Endothelial cell (in vitro differentiated cells): ENCODE measurements at places on chromosomes 2 and 18.

DNA sequence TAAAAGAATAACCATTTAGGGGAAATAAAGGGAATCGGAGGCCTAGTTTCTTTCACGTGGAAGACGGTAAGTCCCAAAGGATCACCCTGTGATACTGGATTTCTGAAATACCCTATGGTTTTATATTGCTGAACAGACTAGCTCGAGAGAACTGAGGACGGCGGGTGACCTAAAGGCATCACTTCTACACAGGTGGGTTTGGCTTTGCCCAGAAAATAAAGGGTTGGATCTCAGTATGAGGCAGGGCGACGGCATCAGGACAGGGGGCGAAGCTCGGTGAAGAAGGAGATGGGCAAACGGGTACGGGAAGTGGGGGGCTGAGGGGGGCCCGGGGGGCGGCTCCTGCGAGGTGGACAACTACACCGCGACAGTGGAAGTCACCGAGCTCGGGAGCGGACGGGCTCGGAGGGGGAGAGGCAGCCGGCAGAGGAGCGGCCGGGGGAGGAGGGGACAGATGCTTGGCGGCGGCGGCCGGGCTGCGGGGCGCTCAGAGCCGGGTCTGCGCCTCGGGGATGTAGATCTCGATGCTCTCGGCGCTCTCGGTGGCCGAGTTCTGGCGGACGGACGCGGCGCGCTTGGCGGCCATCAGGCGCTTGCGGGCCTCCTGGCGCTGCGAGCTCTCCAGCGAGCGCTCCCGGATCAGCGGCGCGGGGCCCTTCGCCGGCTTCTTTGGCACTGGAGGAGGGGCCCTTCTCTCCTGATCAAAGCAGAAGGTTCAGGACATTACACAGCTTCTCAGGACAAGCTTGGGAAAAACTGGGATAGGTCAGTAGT, 48.9 kb downstream of the TGIF1 start:
- H3K27me3 ChIP-seq, result peaks cover 3% of the 10 kb centered on the region
- H3K36me3 ChIP-seq, result no peaks in the 10 kb centered on the region
- peak; percentile 58 for DNase-seq
- H3K4me3 ChIP-seq, result peak overlapping the region; percentile 83

DNA sequence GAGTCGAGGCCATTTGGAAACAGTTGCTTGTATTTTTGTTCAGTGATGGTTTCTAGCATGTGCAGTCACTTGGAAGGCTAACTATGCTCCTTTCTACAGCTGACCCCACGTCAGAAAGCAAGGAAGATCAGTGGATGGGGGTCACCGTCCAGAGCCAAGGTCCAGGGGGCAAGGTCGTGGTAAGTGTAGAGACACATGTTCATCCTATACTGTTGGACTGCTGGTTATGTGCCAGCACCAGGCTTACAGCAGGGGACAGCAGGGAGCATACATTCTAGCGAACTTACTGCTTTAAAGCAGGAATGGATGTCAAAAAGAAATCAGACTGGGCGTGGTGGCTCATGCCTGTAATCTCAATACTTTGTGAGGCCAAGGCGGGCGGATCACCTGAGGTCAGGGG, 40.0 kb downstream of the ITGA6 start:
- peaks cover 5% of the 10 kb centered on the region for H3K27me3 ChIP-seq
- no peak overlapping the region for H3K4me3 ChIP-seq
- no peak for DNase-seq

GRCh38 chr18:76823587-76824011, 1.2 kb downstream of the ZNF236 start:
- DNase-seq, result peak; percentile 68
- peaks cover 18% of the 10 kb centered on the region for H3K27me3 ChIP-seq
- H3K4me1 ChIP-seq, result peaks cover 16% of the 10 kb centered on the region
- peak overlapping the region; percentile 85 for H3K27ac ChIP-seq
- peaks cover 7% of the 10 kb centered on the region for H3K36me3 ChIP-seq

DNA sequence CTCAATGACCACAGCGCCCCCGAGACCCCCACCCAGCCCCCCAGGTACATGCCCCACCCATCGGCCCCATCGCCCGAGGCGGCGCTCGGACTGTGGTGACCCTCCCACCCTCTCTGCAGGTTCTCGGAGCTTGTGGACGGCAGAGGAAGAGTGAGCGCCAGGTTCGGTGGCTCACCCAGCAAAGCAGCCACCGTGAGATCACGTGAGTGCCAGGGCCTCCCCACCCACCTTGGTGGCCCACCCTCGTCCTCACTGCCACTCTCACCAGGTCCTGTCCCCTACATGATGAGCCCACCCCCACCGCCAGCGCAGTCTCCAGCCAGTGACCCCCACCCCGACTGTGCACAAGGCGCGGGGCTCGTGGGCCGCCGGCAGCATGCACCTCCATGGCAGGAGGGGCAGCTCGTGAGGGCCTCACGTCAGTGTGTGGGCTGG, 30.4 kb downstream of the MTERF4 start:
- H3K27me3 ChIP-seq, result peaks cover 8% of the 10 kb centered on the region
- H3K27ac ChIP-seq, result no peak overlapping the region
- peaks cover 9% of the 10 kb centered on the region for H3K36me3 ChIP-seq
- no peak overlapping the region for H3K4me3 ChIP-seq
- H3K4me1 ChIP-seq, result no peaks in the 10 kb centered on the region
- no peak for DNase-seq

GRCh38 chr2:97885841-97886240, 109.9 kb downstream of the TMEM131 start:
- H3K36me3 ChIP-seq, result peaks cover 30% of the 10 kb centered on the region
- no peak for DNase-seq
- peak overlapping the region; percentile 66 for H3K4me3 ChIP-seq
- H3K4me1 ChIP-seq, result peaks cover 6% of the 10 kb centered on the region
- peaks cover 1% of the 10 kb centered on the region for H3K27me3 ChIP-seq

DNA sequence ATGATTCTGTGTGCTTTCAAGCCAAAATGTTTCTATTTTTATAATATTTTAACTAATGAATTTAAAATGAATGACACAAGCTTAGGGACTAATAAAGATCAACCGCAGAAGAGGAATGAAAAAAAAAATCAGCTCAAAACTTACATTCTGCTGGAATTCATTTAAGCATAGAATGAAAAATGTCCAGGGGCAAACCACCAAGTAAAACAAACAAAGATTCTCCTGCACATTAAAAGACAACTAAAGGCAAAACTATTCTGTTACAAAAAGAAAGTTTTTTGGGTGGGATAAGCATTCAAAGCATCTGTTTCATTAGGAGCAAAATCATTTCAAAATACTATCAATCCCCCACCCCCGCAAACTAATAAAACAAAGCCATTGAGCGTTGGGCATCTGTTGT, 99.3 kb upstream of the SOX11 start:
- H3K4me1 ChIP-seq, result peaks cover 9% of the 10 kb centered on the region
- H3K27ac ChIP-seq, result no peak overlapping the region

GRCh38 chr18:31710826-31711225, 26.4 kb upstream of the B4GALT6 start:
- no peak overlapping the region for H3K4me3 ChIP-seq
- no peak for DNase-seq
- H3K27ac ChIP-seq, result no peak overlapping the region
- no peaks in the 10 kb centered on the region for H3K27me3 ChIP-seq
- no peaks in the 10 kb centered on the region for H3K36me3 ChIP-seq

- peaks cover 3% of the 10 kb centered on the region for H3K27me3 ChIP-seq
- peak overlapping the region; percentile 1 for H3K27ac ChIP-seq
- H3K4me3 ChIP-seq, result no peak overlapping the region
These were observed 8.1 kb downstream of the METTL21A start for GRCh38 chr2:207617011-207617671.

- DNase-seq, result no peak
- H3K36me3 ChIP-seq, result no peaks in the 10 kb centered on the region
- no peak overlapping the region for H3K4me3 ChIP-seq
These were observed 161.6 kb downstream of the CTIF start for GRCh38 chr18:48700446-48700845.

DNA sequence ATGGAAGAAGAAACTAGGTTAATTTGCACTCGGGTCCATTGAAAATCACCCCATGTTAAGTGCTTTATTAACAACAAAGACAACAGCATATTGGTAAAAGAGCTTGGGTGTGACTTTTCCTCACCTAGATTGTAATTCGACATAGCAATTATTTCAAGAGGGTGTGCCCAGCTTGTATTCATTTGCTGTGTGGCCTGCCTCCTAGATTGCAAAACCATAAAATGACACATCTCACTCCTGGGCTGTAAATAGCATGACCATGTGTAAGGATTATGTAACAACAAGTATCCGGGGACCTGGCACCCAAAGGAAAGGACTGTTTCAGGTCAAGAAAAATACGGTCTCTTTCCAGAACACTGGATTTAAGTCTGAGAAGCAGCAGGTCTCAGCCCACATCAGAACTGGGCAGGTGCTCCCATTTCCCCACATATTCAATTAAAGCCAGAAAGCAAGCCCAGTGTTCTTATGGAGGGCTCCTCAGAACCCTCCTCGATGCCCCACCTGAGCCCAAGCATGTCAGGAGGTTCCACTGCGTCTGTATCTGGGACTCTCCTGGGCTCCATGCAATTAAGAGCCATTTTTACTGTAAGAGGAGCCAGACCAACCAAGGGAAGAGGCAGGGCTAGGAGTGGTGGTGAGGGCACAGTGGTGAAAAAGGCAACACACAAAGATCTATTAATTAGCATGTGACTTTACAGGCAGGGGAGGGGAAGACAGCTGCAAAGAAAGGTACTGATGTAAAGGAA, 39.2 kb downstream of the MREG start:
- no peak overlapping the region for H3K4me3 ChIP-seq
- no peak overlapping the region for H3K27ac ChIP-seq

GRCh38 chr2:96847586-96847985, 3.8 kb upstream of the ANKRD23 start:
- peaks cover 14% of the 10 kb centered on the region for H3K36me3 ChIP-seq
- H3K27me3 ChIP-seq, result peaks cover 3% of the 10 kb centered on the region
- no peak for DNase-seq
- H3K4me1 ChIP-seq, result peaks cover 5% of the 10 kb centered on the region
- no peak overlapping the region for H3K27ac ChIP-seq

- H3K27me3 ChIP-seq, result no peaks in the 10 kb centered on the region
- no peak overlapping the region for H3K4me3 ChIP-seq
- no peak for DNase-seq
- peak overlapping the region; percentile 13 for H3K27ac ChIP-seq
These were observed 223.8 kb upstream of the SPRED2 start for GRCh38 chr2:65656160-65656718.

GRCh38 chr2:188159484-188159883, 132.2 kb upstream of the GULP1 start:
- H3K27me3 ChIP-seq, result no peaks in the 10 kb centered on the region
- no peak for DNase-seq
- no peak overlapping the region for H3K4me3 ChIP-seq
- H3K36me3 ChIP-seq, result no peaks in the 10 kb centered on the region
- no peaks in the 10 kb centered on the region for H3K4me1 ChIP-seq
- H3K27ac ChIP-seq, result no peak overlapping the region

DNA sequence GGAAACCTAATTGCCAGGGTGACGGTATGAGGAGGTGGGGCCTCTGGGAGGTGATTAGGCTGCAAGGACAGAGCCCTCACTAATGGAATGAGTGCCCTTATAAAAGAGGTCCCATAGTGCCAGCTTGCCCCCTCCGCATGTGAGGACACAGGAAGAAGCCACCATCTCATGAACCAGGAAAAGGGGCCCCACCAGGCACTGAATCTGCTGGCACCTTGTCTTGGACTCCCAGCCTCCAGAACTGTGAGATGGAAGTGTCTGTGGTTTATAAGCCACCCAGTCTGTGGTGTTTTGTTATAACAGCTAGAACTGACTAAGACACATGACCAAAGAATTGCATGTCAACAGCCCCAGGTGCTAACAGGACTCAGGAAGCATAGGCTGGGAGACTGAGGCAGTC, 214.3 kb downstream of the MGAT5 start:
- no peak for DNase-seq
- H3K27me3 ChIP-seq, result peaks cover 8% of the 10 kb centered on the region
- H3K4me3 ChIP-seq, result no peak overlapping the region
- H3K36me3 ChIP-seq, result peaks cover 23% of the 10 kb centered on the region
- H3K27ac ChIP-seq, result no peak overlapping the region

GRCh38 chr18:57422313-57422872, 12.8 kb upstream of the ONECUT2 start:
- no peak overlapping the region for H3K27ac ChIP-seq
- no peak overlapping the region for H3K4me3 ChIP-seq
- no peaks in the 10 kb centered on the region for H3K36me3 ChIP-seq
- DNase-seq, result no peak
- peaks cover 6% of the 10 kb centered on the region for H3K27me3 ChIP-seq
- no peaks in the 10 kb centered on the region for H3K4me1 ChIP-seq

DNA sequence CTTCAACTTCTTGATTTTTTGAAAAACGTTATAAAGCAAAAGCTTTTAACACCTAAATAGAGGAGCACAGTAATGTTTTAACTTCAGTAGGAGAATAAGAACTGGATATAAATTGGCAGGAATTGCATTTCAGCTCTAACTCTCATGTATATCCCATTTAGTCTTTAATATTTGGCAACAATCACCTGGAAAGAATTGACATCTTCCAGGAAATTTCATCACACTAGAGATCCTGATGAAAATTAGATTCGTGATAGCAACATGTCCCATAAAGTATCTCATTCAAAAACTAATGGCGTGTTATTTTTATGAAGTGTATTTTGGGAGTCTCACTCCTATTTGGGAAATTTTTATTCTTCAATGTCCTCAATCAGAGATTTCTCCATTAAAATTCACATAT, 131.1 kb upstream of the DNAJC10 start:
- H3K4me1 ChIP-seq, result peaks cover 4% of the 10 kb centered on the region
- no peak for DNase-seq
- no peaks in the 10 kb centered on the region for H3K36me3 ChIP-seq
- no peaks in the 10 kb centered on the region for H3K27me3 ChIP-seq
- no peak overlapping the region for H3K4me3 ChIP-seq
- H3K27ac ChIP-seq, result no peak overlapping the region

DNA sequence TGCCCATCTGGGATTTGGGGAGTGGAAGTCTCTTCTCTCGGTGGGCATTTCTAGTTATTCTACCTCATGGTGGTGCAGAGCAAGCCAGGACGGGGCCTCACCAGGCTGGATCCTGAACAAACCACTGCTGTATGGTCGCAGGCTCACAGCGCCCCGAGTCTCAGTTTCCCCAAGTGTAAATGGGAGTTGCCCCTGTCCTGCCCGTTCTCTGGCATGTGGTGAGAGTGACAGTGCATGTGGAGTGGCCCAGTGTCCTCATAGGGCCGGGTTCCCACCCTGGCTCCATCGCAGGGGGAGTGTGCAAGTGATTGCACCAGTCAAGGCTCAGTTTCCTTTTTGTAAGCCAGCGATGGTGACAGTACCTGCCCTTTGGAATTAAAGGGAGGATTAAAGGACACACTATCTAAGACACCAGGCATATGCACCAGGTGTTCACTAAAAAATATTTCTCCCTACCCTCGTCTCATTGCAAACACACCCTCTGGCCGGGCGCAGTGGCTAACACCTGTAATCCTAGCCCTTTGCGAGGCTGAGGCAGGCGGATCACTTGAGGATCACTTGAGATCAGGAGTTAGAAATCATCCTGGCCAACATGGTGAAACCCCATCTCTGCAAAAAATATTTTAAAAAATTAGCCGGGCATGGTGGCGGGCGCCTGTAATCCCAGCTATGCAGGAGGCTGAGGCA, 173.3 kb upstream of the MYCN start:
- no peak for DNase-seq
- no peaks in the 10 kb centered on the region for H3K36me3 ChIP-seq
- H3K27me3 ChIP-seq, result peaks cover 6% of the 10 kb centered on the region
- no peak overlapping the region for H3K4me3 ChIP-seq
- H3K27ac ChIP-seq, result no peak overlapping the region
- H3K4me1 ChIP-seq, result peaks cover 7% of the 10 kb centered on the region
